Renal cortex interstitium (tissue), 15 donors: ENCODE measurements at places on chromosomes 1 and 21. TPM values are rescaled to one million over a fixed set of nuclear protein-coding genes. Genes with fewer than 3 reads are reported as not detected.

DNA sequence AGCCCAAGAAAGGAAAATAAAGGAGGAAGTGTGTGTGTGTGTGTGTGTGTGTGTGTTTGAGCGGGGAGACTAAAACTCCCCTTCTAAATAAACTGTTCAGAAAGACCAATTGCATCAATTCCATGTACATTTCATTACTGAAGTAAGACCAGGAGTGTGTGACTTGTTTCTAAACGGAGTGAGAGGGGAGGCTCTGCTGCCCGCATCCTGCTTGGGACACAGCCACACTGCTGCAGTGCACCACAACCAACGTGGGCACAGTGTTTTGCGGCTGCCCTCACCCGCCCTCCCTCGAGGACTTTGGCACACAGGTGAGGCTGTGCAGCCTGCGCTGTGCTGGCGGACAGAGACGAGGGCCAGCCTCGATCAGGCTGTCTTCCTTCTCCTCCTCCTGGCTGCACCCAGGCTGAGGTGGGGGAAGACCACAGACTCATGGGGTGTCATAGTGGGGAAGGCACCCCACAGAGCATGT is 31.0 kb upstream of the H6PD start:
- no peak for DNase-seq

GRCh38 chr1:41367288-41367642 is 6.0 kb downstream of the FOXO6 start:
- DNase-seq, result no peak

GRCh38 chr1:166814611-166815010 is 24.7 kb upstream of the POGK start:
- DNase-seq, result peak; percentile 12

GRCh38 chr1:152458384-152459185 is 44.5 kb upstream of the CRNN start:
- peak; percentile 75 for DNase-seq

DNA sequence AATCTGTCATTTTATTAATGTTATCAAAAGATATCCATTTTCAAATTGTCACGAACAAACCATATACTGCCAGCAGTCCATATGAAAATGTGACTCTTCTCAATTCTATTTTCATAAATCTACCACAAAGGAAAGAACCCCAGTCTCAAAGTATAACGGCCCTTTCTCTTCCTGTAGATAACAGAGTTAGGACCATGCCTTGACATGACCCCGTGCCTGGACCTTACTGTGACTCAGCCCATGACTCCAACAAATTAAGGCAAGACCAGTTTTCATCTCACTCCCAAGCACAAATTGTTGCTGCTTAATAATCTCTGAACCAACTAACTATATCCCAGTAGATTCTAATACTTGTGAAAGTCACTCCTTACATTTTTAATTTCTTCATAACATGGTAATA is 124.4 kb upstream of the NFIA start:
- no peak for DNase-seq

DNA sequence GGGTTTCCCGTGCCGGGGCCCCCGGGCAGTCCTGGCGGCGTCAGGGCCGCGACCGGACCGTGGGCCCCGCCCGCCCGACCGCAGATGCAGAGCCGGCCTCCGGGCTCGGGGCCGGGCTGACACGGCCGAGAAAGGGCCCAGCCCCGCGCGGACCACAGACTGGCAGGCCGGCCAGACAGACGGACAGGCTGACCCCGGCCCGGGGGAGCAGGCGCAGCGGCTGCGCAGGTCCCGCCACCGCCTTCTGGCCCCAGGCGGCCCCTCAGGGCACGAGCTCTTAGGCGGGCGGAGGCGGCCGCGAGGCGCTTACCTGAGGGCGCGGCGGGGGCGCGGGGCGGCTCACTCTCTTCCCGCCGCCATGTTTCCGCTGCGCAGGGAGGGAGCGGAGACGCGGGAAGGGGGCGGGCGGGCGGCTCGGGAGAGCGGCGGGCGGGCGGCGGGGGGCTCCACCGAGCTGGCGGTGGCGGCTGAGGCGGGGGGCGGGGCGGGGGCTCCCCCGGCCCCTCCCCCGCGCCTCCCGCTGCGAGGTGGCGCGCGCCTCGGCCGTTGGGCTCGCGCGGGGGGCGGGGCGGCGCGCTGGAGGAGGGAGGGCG is at the start of gene SCMH1:
SCMH1 (minus strand) TSS at position 558 of the 593 bp plus-strand sequence. CDS start 56,173 bp downstream, outside the sequence.
- no peak for DNase-seq

CADM3 gene
- 0.09 TPM for polyA plus RNA-seq

FAM131C gene
- polyA plus RNA-seq, result 1.9 TPM
